Ovary (tissue), 10 donors: ENCODE measurements at places on chromosomes 12 and 14. TPM values are rescaled to one million over a fixed set of nuclear protein-coding genes. Genes with fewer than 3 reads are reported as not detected.

Gene CARMIL3
- 0.08 TPM for polyA plus RNA-seq

Gene ANO4
- 1.8 TPM for polyA plus RNA-seq

Gene SRP54
- polyA plus RNA-seq: 61.6 TPM

Gene NRXN3
- polyA plus RNA-seq: 0.30 TPM

Gene SERPINA6
- 0.18 TPM for polyA plus RNA-seq

Gene SLC17A8
- polyA plus RNA-seq: not detected

Gene ALG10
- polyA plus RNA-seq: 1.9 TPM

Gene PROX2
- not detected for polyA plus RNA-seq

Gene MANSC4
- 0.10 TPM for polyA plus RNA-seq

Gene DEGS2
- polyA plus RNA-seq: 1.8 TPM
